Activated gamma-delta T cell treated with anti-CD3 and anti-CD28 coated beads, Interleukin-2, amount 50 U/mL, for 16 hours (primary cell): ENCODE measurements at places on chromosomes 2 and 18.

DNA sequence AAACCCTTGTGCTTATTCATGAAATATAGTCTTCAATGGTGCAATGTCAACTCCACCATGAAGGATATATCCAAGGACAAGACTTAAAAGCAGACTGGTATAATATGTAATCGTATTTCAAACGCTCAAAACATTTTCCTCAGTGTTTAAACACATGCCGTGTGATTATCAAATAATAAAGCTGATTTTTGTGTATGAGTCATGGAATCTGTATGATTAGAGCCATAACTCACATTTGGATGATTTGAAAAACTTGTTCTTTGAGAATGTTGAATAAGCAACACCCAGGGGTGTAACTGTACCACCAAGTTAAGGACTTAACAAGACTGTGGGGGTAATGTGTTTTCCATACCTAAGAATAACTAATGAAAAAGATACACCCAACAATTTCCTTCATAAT, 215.3 kb downstream of the STK39 start:
- DNase-seq = no peak

DNA sequence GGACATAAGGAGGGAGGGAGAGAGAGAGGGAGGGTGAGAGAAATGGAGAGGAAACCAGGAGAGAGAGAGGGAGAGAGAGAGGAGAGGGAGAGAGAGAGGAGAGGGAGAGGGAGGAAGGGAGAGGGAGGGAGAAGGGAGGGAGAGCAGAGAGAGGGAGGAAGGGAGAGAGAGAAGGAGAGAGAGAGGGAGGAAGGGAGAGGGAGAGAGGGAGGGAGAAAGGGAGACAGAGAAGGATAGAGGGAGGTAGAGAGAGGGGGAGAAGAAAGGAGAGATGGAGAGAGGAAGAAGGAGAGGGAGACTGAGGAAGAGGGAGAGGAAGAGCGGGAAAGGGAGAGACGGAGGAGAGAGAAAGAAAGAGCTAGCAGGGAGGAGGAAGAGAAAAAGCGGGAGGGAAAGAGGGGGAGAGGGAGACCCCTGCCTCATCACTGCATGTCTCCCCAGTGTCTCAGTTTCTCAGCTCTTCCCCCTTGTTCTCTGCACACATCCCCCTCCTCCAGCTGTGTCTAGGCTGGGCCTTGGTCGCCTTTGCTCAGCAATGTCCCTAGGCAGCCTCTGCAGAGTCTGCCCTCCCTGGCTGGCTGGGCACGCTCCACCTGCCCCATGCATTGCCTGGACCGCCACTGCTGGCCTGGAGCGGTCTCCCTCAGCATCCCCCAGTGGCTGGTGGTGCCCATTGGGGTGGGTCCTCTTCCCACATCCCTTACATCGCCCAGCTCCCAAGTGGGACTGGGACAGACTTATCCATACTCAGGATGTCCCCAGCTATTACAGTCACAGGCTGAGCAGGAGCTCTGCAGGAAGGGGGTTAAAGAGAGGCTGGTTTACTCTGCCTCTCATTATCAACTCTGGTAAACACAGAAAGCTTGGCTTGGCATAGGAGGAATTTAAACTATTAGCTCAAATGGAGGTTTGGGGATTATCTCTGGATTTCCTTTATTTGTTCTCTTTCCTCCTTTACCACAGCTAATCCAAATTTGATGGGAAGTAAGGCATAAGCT, 85.7 kb upstream of the APCDD1 start:
- no peak for DNase-seq

DNA sequence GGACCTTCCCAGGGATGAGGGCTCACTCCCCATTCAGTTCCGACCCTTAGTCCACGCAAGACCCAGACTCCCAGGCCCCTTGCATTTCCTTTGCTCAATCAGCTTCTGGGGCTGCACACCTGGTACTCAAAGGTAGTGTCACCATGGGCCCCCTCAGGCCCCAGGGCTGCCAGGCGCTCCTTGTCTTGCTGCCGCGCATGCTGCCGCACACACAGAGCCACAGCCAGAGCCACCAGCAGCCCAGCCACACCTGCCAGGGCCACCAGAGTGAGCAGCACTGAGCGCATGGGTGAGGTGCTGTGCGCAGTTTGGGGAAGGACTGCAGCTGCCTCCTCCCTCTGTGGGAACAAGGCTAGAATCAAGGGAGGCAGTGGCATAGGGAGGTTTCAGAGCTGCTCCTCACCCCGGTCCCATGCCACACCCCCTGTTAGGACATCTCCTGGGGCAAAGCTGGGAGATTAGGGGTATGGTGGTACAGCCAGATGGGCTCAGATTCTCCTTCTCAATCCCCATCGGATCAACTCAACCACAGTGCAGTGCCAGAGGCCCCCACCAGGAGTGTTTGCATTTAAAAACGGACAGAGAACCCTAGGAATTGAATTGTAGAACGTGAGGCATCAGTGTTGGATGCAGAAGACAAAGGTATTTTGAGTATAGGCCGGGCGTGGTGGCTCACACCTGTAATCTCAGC, 11.3 kb downstream of the PTPRN start:
- DNase-seq = no peak

DNA sequence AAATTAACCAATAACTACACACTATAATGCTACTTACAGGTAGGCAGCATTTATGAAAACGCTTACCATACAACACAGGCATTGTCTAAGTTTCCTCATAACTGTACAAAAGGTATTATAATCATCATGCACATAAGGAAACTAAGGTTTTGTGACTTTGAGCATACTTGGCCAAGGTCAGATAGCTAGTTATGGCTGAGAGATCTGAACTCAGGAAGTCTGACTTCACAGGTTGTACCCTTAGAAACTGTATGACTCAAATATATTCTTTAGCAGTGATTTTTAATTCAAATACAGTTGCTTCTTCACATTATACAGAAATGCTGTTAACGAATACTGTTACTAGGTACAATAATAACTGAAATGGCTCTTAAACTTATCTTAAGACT, 89.3 kb downstream of the TRIP12 start:
- no peak for DNase-seq

DNA sequence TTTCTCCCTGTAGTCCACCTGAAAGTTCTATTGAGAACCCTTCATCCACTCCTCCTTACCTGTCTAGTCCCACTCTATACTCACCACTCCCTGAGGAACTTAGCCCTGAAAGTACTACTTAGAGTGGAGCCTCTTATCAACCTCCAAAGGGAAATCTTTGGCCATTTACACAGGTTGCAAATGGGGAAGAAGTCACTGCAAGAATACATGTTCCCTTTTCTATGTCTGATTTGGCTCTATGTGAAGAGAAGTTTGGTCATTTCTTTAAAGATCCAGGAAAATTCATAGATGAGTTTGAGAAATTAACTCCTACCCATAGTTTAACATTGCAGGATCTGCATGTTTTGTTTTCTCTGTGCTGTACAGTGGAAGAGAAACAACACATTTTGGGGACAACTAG, 22.9 kb upstream of the MGAT4A start:
- DNase-seq = no peak

DNA sequence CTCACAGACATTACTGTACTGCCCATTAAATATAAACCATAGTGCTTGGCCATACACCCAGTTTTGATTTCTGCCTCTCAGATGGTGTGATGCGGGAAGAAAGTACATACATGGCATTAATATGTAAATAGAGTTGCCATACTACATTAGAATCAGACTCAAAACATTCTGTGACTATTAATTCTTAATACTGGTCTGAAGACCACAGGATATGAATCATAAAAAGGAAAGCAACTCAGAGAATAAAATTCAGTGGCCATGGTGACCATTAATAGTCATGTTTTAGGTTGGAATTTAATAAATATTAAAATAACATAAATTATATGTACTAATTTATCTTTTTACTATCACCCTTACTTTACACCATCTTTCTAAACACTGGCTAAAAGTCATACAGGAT, 33.0 kb upstream of the WDR75 start:
- DNase-seq = no peak

DNA sequence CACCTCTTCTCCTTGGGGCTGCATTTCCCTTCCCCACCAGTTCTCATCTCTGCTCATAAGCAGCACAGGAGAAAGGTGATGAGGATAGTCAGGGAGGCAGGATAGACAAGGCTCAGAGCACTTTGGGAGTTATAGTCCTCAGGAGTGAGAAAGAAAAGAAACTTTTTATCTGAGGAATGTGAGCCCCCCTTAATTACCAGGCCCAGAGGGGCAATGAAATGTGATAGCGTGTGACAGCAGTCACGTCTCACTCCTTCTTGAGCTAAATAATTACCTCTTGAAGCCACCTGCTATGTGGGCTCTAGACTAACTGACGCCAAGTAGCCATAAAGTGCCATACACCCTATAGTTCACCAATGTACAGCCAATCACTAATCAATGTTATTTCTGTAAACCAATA, 105.8 kb downstream of the SPP2 start:
- no peak for DNase-seq

- no peak for DNase-seq
These were observed 608.0 kb downstream of the SUCLG1 start for GRCh38 chr2:83851066-83851465.

DNA sequence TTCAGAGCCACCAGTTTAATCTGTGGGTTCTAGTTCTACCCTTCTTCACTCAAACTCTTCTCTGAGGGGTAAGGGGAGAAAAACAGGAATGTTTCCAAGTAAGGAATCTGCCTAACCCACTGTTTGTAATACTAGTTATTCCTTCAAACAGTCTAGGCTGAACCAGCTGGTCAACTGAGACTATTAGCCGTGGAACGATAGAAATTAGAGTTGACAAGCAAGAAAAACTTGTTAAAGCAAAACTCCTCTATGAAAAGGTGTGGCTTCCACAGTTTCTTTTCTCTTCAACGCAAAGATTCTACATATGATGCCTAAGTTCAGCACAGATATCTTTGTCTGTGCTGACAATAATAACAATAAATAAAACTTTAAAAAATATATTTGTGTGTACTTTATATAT, 11.5 kb downstream of the PAIP2B start:
- no peak for DNase-seq

DNA sequence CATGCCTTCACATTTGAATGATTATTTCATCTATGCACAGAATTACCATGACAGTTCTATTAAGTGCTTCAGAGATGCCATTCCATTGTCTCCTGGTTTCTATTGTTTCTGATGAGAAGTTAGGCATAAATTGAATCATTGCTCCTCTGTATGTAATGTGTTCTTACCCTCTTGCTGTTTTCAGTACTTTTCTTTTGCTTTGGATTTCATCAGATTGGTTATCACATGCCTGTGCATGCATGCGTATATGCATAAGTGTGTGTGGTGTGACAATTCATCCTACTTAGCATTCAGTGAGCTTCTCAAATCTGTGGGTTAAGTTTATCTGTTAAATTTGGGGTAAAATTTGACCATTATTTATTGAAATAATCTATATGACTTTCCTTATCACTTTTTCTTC, 263.3 kb upstream of the RND3 start:
- DNase-seq = no peak

GRCh38 chr2:239225371-239225851, 175.4 kb downstream of the HDAC4 start:
- DNase-seq = no peak

GRCh38 chr18:13500227-13500865, 226.0 kb downstream of the FAM210A start:
- DNase-seq = no peak

DNA sequence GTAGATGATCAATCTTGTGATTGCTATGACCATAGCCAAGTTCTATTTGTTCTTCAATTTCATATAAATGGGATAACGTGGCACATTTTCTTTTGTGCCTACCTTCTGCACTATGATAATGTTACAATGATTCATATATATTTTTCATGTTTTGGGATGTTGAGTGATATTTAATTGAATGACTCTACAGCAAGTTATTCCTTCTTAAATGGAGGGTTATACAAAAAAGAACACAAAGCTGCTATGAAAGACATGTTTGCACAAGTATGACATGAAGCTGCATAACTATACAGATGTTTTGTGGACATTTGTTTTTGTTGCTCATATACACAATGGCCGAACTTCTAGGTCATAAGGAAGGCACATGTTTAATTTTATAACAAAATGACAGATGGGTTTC, 356.2 kb downstream of the CBLN2 start:
- no peak for DNase-seq

DNA sequence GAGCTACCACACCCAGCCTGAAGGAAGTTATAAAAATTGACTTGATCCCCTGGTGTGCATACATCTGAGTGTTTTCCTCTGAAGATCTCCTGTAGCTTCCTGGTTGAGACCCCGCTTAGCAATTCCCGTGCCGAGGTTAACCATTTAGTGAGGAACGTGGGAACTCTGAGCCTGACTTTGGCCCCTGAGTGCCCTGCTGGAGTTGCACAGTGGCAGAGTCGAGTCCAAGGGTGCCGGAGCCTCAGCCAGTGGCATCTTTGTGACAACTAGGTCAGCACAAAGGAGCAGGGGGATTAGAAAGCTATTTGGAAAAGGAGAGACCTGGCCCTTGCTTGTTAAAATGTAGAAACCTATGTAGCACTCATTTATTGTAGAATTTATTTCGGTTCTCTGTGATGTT, 561.2 kb upstream of the SALL3 start:
- DNase-seq = no peak

DNA sequence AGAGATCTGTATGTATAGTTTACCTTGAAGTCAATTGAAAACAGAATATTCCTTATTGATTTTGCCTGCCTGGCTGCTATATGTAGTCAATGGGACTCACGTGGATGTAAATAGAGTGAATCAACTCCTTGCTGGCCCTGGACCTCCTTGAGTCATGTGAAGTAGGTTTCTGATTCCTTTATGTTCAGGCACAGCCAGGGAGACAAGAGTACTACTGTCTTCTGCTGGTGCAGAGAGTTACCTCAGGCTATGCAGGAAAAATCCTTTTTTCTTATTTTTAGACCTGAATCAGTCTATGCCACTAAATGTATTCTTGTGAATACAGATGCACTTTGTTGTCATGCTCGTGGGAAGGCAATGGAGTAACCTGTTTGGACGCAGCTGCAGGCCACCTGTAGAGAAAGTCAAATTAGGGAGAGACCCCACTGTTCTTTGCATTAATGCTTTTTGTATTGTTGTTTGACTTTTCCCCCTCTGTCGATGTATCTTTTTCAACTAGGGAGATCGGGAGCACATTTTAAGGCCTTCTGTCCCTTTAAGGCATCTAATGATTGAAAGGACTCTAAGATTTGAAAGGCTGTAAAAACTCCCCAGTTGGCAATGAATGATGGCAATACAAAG, 473.9 kb downstream of the ARHGAP15 start:
- DNase-seq = no peak

GRCh38 chr2:147500229-147500628, 344.6 kb upstream of the ACVR2A start:
- DNase-seq = no peak

GRCh38 chr2:189366349-189366748, 74.9 kb upstream of the WDR75 start:
- no peak for DNase-seq

- DNase-seq = no peak
These were observed 8.4 kb upstream of the PRKCE start for GRCh38 chr2:45643095-45643494.

GRCh38 chr2:232683368-232683767, 13.8 kb upstream of the GIGYF2 start:
- DNase-seq = no peak

- no peak for DNase-seq
These were observed 4.5 kb upstream of the FHL2 start for GRCh38 chr2:105403241-105403782.

DNA sequence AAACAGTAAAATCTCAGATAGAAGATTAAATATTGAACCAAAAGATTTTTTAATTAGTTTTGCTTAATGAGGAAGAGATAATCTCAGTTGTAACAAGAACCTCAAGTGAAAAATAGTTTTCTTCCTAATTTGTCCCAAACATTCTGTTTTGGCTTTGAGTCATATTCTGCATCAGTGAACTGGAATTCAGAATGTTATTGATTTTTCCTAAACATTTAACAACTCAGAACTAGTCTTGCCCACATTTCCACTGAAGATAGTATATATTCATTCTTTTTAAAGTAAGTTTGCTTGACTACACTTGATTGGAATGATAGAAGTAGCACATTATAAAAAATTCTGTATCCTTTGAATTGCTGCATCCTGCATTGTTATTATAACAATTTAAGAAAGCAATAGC, 85.7 kb upstream of the UGP2 start:
- DNase-seq = no peak
